HuH-7 (cell line): ENCODE measurements at places on chromosomes 12 and 14.

GRCh38 chr14:101581806-101582205 is 20.5 kb downstream of the DIO3 start:
- no peak for DNase-seq

DNA sequence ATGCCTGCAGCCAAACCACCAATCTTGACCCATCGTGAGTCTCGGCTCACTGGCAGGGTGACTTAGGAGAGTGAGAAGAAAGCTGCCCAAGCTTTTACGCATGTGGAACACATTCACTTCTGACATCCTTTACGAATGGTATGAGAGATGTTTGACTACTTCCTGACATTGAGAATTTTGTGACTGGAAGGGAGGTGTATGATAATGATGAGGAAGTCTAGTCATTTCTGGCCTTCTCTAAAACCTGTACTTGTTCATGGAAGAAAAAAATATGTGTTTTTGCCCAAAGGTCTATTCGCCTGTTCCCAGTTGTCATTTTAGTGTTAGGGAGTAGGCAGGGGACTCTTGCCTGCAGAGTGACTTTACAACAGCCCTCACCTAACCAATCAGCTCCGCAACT is 227.2 kb upstream of the ATP2B1 start:
- no peak for DNase-seq

- no peak for DNase-seq
Measured at GRCh38 chr12:70618371-70618770, 18.9 kb downstream of the PTPRB start.

- no peak for DNase-seq
Measured at GRCh38 chr12:11697670-11698387, 48.4 kb downstream of the ETV6 start.

- DNase-seq: no peak
Measured at GRCh38 chr14:75156901-75157300, 19.5 kb downstream of the TMED10 start.

- DNase-seq: no peak
Measured at GRCh38 chr12:108587826-108588225, 10.1 kb downstream of the TMEM119 start.

- no peak for DNase-seq
Measured at GRCh38 chr12:1611803-1612572, 17.0 kb upstream of the WNT5B start.

DNA sequence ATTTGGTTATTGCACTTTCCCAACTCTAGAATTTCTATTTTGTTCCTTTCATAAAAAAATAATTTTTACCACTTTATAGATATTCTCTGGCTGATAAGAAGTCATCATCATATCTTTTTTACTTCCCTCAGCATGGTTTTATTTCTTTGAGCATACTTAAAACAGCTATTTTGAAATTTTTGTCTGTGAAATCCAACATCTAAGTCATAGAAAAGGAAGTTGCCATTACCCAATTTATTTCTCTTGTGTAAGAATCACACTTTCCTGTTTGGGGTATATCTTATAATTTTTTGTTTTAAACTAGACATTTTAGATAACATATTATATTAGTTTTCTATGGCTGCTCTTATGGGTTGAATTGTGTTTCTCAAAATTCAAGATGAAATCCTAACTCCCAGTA is 400.2 kb upstream of the OR4E1 start:
- DNase-seq: no peak

GRCh38 chr12:27844366-27845090 is 64.5 kb upstream of the MANSC4 start:
- peak; percentile 39 for DNase-seq

GRCh38 chr14:53529519-53529918 is 376.4 kb upstream of the DDHD1 start:
- DNase-seq: no peak

- DNase-seq: no peak
Measured at GRCh38 chr12:106321139-106321850, 18.8 kb downstream of the TCP11L2 start.

GRCh38 chr14:33836203-33836899 is 114.5 kb downstream of the EGLN3 start:
- no peak for DNase-seq

DNA sequence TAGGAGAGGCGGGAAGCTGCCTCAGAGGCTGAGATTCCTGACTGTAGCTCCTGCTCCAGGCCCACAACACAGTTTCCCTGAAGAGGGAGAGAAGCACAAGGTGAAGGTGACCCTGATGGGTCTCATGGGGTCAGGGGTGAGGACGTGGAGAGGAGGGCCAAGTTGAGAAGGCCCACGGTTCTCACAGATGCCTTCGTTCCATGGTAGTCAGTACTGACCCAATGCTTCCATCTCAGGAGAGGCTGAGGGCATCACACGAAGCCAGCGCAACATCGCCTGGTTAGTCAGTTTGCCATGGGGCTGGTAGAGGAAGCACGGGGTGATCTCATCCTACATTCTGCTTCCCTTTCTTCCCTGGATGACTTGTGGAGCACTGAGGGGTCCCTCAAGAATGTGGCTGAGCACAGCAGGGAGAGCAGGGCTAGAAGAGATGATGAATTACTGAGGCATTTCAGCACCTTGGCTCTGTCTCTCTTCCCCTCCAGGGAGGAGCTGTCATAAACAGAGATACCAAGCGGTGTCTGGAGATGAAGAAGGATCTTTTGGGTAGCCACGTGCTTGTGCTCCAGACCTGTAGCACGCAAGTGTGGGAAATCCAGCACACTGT is 51.9 kb downstream of the GALNT8 start:
- DNase-seq: no peak

GRCh38 chr14:86654558-86655184 is 1124.7 kb downstream of the FLRT2 start:
- DNase-seq: peak; percentile 20

- DNase-seq: no peak
Measured at GRCh38 chr14:24394275-24394674, 4.5 kb upstream of the NYNRIN start.

GRCh38 chr12:124655698-124656516 is 88.5 kb upstream of the NCOR2 start:
- DNase-seq: no peak

DNA sequence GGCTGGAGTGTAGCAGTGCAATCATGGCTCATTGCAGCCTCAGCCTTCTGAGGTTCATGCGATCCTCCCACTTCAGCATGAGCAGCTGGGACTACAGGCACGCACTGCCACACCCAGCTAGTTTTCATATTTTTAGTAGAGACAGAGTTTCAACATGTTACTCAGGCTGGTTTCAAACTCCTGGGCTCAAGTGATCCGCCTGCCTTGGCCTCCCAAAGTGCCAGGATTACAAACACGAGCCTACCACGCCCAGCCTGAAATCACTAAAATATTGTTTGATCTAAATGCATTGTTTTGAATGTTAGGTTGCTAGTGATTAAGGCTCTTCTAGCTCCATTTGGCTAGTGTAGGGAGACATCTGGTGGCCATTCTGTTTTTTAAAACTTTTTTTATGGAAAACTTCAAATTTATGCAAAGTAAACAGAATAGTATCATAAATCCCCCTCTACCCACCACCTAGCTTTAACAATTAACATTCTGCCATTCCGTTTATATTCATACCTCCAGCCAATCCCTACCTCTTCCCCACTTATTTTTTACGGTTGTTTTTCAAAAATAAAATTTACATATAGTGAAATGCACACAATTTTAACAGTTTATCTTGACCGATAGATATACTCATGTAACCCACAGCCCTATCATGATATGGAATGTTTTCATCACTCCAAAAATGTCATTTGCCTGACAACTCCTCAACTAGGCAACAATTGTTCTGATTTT is 37.8 kb downstream of the MYO1H start:
- DNase-seq: peak; percentile 20

DNA sequence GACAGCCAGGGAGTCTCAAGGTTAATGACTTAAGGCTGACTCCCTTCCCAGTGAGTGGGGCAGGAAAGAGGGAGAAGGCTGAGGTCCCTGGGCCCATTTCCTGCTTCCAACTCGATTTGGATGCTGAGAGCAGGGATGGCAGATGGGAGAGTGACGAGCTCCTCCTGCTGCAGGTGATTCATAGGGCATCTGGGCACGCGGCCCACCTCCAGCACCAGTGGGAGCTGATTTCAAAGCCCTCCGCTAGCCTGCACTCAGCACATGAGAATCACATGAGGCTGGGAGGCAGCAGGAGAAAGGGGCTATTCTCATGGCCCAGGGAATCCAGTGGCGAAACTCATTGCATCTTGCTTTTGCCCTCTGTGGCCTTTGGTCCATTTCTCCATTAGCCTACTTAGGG is 90.8 kb downstream of the SSPN start:
- DNase-seq: no peak

GRCh38 chr12:49984476-49985359 is 12.0 kb downstream of the AQP6 start:
- DNase-seq: no peak

- no peak for DNase-seq
Measured at GRCh38 chr12:111453071-111453989, 47.6 kb downstream of the SH2B3 start.

GRCh38 chr12:89907659-89908058 is 199.0 kb upstream of the ATP2B1 start:
- no peak for DNase-seq

- no peak for DNase-seq
Measured at GRCh38 chr12:29944269-29945000, 160.7 kb upstream of the TMTC1 start.

DNA sequence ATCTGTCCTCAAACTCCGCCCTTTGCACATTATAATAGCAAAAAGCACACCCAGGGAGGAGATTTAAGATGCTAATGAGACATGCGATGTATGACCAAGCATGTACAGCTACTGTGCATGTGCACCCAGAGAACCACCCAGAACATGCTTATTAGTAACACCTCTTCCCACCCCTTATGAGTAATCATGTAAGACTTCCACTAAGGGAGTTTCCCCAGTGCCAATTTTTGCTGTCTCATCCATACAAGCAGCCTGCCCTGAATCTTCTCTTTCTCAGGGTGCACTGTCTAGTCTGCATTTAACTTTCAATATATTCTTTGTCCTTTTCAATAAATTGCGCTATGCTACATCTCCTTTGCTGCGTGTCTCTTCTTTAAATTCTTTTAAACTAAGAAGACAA is 830.0 kb upstream of the NOVA1 start:
- no peak for DNase-seq

GRCh38 chr12:63889721-63890509 is 45.4 kb downstream of the SRGAP1 start:
- no peak for DNase-seq

DNA sequence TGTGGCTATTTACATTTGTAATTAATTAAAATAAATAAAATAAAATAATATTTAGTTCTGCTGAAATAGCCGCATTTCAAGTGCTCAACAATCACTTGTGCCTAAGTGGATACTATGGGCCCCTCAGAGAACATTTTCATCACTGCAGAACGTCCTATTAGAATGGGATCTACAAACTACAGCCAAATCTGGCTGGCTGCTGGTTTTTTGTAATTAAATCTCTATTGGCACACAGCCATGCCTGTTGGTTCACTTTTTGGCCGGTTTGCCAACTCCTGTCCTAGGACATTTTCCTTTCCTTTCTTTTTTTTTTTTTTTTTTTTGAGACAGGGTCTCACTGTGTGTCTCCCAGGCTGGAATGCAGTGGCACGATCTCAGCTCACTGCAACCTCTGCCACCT is 9.8 kb downstream of the CCDC63 start:
- no peak for DNase-seq

DNA sequence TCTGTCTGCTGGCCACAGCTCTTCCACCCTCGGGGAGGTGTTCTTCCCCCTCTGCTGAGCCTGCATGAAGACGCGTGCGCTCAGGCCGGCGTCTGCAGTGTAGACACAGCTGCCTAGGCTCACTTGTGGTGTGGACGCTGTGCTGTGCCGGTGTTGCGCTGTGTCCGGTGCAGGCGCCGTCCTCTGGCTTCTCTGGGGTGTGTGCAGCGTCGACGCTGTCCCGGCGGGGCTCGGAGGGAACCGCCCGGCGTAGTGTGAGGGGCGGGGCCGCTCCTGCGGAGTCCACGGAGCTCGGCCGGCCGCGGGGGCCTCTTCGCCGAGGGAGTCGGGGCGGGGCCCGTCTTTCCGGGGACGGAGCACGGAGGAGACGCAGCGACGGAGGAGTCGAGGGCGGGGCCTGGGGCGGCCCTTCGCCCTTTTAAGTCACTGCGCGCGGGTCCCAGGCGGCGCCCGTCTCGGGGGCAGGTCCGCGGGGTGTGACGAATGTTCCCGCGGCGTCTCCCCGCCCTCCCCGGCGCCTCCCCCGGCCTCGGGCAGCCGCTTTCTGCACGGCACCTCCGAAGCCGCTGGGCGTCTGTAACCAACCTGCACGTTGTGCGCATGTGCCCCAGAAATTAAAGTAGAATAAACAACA is 45.2 kb downstream of the NOC4L start:
- DNase-seq: peak; percentile 55

DNA sequence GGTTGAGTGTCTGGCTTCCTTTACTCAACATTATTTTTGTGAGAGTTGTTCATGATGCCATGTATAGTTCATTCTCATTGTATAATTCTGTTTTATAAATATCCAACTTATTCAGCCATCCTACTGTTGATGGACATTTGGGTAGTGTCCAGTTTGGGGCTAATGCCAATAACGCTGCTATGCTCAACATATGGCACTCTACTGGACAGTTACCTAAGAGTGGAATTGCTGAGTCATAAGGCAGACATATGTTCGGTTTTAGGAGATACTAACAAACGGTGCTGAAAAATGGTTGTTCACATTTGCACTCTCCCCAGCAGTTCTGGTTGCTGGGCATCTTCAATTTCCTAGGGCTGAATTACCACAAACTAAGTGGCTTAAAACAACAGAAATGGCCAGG is 28.7 kb upstream of the P2RX4 start:
- DNase-seq: no peak

- no peak for DNase-seq
Measured at GRCh38 chr14:45679853-45680252, 426.9 kb upstream of the MIS18BP1 start.
